Naive B cell (primary cell): ENCODE measurements at places on chromosomes 2 and 18.

- DNase-seq = no peak
Observed at GRCh38 chr2:67797801-67798540, 264.8 kb downstream of the C1D start.

GRCh38 chr2:238863749-238864206 lies 15.9 kb downstream of the TWIST2 start:
- no peak for DNase-seq

- DNase-seq = no peak
Observed at GRCh38 chr2:48572816-48573215, 42.9 kb downstream of the STON1 start.

GRCh38 chr2:211033765-211034164 lies 477.4 kb downstream of the CPS1 start:
- no peak for DNase-seq

DNA sequence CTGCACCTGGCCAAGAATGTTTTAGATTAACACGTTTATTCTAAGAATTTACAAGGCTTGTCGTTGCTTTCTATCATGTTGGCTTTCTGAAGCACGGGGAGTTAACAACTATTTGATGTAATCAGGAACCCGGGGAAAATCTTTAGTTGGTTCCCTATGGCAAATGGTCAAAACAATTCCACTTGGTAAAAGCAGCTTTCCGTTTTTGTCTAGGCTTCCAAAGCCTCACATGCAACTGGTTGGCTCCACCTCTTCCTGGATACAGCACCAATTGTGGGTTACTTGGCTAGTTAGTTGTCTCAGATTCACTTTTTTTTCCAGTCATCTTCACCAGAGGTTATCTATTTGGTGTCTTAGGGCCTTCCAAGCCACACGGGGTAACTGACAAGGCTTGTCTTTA lies 2.8 kb downstream of the COLEC12 start:
- no peak for DNase-seq

DNA sequence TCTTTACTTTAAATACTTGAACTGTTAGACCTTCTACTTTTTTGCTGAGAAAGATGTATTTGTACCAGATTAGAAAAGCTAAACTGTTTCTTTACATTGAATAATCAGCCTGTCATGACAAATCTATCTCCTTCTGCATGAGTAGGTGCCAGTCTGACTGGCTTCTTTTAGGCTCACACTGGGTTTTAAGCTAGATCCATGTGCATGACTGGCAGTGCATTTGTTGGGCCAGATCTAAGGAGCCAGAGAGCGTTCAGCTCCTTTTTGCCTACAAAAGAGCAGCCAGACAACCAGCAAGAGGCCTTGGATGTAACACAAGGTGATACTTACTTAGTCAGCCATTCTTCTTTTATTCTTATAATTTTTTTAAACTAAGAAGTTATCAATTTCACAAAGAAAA lies 82.0 kb upstream of the OTX1 start:
- no peak for DNase-seq

DNA sequence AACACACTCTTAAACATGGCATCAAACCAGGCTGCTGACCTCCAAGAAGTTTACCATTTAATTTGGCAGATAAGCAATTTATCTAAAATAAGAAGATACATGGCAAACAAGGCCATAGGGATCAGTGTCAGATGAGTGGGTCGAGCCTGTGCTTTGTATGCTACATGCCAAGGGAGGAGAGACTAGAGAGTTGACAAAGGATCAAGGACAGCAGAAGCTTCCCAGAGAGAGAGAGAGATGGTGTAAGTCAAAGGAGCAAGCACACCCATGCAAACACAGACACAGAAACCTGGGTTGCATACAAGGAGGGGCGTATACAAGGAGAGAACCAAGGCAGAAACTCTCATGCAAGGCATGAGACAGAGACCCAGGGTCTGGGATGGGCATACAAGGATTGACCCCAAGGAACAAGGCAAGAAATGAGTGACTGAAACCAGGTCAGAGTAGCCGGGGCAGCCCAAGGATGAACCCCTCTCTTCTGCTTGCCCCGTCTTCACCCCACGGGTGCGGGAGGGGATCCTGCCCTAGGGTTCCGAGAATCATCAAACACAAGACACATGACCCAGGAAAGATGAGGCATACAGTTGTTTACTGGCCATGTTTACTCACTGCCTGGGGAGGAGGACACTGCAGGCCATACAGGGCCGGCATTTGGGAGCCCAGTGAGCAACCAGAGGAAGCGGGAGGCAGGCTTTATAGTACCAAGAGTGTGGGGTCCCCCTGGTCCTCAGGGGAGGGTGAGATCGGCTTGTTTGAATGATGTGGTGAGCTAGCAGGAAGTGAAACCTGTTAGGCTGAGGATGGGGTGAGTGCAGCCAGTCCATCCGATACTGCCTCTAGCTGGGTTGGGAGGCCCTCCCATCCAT lies 529.2 kb upstream of the ID2 start:
- peak; percentile 47 for DNase-seq

- no peak for DNase-seq
Observed at GRCh38 chr2:77458216-77458615, 64.0 kb downstream of the LRRTM4 start.
